ENCODE measurements at places on chromosomes 4 and X.

- no peak for ATAC-seq
Observed at GRCh38 chr4:2930758-2931511, 32.3 kb downstream of the NOP14 start.

GRCh38 chr4:86367577-86367976, 7.7 kb upstream of the MAPK10 start:
- no peak for ATAC-seq

DNA sequence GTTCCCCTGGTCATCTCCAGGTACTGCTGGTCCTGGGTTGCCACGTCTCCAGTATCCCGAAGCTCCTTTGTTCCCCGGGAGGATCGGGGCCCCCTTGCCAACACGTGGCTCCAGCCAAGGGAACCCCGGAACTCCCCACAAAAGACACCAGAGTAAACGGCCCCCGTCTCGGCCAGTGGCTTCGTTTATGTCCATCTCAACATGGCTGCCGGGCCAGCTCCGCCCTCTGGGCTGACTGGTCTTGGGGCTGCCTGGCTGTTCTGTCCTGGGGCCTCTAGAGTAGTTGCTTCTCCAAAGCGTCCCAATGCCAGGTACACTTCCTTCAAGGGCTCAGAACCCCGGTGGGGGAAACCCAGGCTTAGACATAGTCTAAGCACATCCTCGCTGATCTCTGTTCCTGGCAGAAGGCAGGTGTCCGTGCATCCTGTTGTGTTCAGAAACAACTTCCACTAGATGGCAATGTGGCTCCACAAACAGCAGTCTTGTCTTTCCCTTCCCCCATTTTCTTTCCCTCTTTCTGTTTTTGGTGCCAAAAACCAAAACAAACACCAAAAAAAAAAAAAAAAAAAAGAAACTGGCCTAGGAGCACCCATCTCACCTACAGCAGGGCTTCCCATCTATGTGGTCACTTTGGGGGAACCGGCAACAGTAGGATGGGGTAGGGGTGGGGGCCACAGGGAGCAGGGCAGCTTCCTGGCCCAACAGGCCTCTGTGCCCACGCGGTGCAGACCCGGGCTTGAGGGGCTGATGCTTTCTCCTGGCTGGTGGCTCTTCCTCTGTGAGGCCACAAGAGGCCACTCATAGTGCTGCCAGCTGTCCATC, 35.3 kb downstream of the NBDY start:
- peak; percentile 55 for ATAC-seq

DNA sequence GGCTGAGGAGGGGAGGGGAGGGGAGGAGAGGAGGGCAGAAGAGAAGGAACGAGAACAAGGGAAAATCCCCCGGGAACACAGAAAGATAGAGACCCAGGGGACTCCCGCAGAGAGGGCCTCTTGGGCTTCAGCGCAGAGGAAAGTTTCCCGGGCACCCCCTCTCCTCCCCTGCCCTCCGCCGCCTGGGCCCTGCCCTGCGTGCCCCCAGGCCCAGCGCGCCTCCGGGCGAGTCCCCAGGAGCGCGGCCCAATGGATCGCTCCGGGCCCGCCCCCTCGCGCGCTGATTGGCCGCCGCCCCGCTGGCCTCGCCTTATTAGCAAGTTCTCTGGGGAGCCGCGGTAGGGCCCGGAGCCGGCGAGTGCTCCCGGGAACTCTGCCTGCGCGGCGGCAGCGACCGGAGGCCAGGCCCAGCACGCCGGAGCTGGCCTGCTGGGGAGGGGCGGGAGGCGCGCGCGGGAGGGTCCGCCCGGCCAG, at the start of gene MSX1:
TSS of gene MSX1 (plus strand) at position 341 of the 474 bp plus-strand sequence. CDS start 235 bp downstream, outside the sequence.
- ATAC-seq, result peak; percentile 81

DNA sequence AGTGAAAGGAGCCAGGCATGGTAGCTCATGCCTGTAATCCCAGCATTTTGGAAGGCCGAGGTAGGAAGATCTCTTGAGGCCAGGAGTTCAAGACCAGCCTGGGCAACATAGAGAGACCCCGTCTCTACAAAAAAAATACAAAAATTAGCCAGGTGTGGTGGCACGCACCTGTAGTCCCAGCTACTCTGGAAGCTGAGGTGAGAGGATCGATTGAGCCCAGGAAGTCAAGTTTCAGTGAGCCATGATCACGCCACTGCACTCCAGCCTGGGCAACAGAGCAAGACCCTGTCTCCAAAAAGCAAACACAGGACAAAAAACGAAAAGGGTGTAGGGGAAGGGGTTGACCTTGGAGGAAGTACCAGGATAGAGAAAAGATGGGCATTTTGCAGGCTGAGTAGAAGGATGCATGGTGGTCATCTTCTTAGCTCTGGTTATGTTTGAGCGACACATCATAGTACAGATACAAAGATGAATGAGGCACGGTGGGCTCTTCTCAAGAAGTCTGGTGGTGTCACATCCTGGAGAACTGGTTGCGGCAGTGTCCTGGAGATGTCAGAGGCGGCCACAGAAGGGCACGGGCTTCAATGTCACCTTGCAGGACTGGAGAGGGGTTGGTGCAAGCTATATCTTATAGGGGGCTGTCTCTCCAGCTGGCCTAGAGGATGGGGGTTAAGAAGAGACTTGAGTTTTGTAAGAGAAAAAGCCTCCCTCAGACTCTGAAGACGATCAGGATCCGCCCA, 32.0 kb downstream of the SLC25A5 start:
- ATAC-seq, result no peak

DNA sequence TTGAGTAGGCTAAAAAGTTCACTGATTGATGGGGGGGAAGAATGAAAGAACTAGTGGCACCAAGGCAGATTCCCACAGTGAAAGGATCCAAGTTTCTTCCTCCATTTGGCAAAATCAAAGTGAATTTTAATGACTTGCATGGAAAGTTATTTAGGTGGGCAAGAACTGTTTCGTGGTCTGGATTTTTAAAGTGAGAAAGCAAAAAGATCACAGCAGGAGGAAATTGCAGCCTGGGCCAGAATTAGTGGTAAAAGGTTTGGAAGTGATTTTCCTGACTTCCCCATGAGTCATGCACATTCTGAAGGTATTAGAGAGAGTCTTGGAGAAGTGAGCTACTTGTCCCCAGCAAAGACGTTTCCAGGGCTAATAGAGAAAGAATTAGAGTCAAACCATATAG, 207.8 kb downstream of the ANTXR2 start:
- ATAC-seq, result no peak

GRCh38 chrX:155766321-155766720, 114.8 kb upstream of the VAMP7 start:
- no peak for ATAC-seq

GRCh38 chrX:91081873-91082272, 352.8 kb upstream of the PABPC5 start:
- no peak for ATAC-seq

DNA sequence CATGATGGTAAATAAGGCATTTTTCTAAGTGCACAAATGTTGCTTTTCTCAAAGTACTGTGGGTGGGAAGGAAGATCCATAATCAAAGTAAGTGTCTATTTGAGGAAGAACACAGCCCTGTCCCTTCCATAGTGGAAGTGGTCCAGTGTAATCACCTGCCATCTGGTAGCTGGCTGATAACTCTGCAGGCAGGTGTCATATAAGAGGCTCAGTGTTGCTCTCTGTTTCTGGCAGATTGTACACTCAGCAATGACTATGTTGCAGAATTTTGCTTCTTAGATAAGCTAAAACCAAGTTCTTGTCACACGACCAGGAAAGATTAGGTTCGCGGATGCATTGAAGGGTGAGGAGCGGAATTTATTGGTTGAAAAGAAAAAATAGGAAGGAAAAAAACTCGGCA, 20.9 kb downstream of the SAGE1 start:
- no peak for ATAC-seq

DNA sequence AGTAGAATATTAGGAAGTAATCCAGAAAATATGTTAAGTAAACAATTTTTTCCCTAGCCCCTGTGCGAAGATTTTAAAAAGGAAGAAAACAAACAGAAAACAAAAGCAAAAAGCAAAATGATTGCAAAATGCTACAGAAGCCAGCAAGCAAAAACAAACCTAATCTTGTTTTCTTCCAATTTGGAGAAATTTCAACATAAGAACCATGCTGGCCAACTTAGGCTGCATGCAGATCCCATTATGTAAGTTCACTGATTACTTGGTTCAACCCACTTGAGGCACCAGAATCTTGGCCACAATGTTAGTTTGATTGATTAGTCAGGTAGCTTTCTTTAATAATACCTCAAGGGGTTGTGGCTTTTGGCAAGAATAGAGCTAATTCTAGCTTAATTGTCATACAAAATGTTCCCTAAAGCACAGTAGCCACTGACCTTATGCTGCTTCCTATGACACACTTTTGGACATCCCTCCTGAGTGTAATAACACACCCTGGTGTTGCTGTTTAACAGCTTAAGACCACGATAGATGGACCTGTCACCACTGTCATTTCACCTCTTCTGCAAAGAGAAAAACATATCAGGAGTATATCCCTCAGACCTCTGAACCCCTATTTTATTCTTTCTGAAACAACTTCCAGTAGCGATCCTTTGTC, 2342.1 kb downstream of the PCDH7 start:
- ATAC-seq, result no peak

GRCh38 chrX:143648705-143649104, 12.8 kb upstream of the SLITRK4 start:
- ATAC-seq, result no peak

GRCh38 chr4:111128327-111128726, 505.4 kb upstream of the PITX2 start:
- ATAC-seq, result no peak

DNA sequence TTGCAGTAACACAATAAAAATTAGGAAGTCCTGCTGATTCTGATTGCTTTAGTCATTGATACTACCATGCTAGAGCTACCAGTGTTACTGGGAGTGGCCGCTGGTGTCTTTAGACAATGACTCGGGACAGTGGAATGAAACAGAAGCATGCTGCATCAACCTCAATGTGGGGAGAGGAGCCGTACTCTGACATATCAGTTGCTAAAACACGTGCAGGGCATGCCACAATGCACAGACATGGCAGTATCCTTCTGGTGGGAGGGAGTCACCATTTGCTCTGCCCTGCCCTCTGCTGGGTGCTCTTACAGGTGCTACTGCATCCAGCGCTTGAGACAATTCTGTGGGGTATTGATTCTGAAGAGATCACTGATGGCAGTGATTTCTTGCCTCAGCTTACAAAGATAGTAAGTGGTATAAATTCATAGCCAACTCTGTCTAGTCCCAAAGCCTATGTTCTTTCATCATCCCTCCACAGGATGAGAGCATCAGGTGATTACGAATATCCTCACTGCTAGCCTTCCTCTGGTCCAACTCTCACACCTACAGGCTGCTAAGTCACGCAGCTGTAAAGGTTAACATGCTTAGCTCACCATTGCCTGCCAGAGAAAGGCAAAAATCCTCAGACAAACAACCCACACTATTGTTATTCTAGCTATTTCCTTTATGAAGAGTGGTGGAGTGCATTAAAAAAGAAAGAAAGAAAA, 43.7 kb downstream of the NSG1 start:
- no peak for ATAC-seq

All from activated CD4-positive, CD25-positive, alpha-beta regulatory T cell treated with anti-CD3 and anti-CD28 coated beads, Interleukin-2, amount 50 U/mL, for 24 hours (primary cell).